Activated CD8-positive, alpha-beta T cell treated with anti-CD3 and anti-CD28 coated beads for 36 hours (primary cell): ENCODE measurements at places on chromosomes 11 and 22. TPM values are rescaled to one million over a fixed set of nuclear protein-coding genes. Genes with fewer than 3 reads are reported as not detected.

- no peak for DNase-seq
Measured at GRCh38 chr11:104763930-104764709, 134.1 kb downstream of the CASP12 start.

DNA sequence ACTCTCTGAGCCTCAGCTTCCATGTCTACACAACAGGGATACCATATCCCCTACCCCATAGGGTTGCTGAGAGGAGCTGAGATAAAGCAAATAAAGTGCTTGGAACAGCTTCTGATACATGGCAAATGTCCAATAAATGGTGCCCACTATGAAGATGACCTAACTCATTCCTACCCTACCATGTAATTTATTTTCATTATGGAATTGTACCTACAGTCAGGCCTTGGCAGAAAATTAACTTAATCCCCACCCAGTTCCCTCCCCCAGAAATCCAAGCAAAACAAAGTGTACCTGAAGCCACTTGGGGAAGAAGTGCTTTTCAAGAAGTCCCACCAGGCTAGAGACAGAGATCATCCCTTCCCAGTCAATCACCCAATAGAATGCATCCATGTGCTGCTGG is 10.8 kb downstream of the SRRD start:
- no peak for DNase-seq

DNA sequence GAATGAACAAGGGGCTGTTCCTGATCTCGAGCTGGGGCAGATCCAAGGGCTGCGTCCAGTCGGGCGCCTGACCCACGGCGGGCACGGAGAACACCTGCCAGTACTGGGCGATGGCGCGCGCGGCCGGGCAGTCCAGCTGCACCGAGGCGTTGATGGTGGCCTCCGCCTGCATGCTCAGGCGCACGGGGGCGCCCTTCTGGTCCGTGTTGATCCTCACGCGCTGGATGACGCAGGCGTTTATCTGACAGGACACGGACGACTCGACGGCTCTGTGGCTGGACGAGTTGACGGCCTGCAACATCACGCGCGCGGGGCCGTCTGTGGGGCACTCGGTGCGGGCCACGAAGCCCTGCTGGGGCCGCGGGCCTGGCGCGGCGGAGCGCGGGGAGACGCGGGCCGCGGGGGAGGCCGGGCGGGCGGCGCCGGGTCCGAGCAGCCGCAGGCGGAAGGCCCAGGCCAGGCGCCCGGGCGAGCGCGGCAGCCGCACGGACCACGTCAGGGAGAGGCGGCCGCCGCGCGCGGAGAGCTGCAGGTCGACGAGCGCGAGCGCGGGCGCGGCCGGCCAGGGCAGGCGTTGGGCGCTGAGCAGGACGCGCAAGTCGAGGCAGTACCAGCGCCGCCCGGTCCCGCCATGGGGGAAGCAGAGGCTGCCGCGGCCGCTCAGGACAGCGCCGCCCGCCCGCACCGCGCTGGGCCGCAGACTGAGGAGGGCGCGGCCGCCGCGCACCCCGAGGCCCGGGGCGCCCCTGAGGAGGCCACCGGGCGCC is 511 bp downstream of the PKDREJ start:
- peak; percentile 68 for DNase-seq

GRCh38 chr11:74460481-74461154 is 6.7 kb downstream of the KCNE3 start:
- DNase-seq = no peak

GRCh38 chr22:25942115-25942855 is 200.3 kb downstream of the MYO18B start:
- no peak for DNase-seq

GRCh38 chr11:107733518-107733917 is 21.7 kb upstream of the SLN start:
- no peak for DNase-seq

- DNase-seq = no peak
Measured at GRCh38 chr11:66230978-66231377, 37.5 kb upstream of the RAB1B start.

- no peak for DNase-seq
Measured at GRCh38 chr11:120546312-120547205, 35.0 kb downstream of the GRIK4 start.

DNA sequence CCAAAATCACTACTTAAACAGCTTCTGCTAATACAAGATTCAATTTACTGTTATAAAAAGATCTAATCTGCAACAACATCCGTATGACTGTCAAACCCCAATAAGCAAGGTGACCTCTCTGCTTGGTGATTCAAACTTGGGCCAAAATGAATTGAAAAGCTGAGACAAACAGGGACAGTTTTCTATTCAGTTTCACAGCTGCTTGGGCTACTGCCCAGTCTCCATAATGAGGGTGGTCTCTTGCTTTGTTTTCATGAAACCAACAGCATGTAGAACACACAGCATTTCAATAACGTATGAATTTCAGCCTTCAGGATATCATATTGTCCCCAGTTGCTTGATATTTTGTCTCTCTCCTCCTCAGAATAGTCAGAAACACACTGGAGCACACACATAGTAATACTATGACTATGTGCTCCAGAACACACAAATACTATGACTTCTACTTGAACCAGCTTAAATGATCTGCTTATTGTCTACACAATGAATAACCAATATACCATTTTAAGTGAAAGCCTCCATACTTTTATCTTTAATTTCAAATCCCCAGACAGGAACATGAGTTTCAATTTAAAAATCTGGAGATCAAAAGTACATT is 285.0 kb downstream of the TTC28 start:
- no peak for DNase-seq

DNA sequence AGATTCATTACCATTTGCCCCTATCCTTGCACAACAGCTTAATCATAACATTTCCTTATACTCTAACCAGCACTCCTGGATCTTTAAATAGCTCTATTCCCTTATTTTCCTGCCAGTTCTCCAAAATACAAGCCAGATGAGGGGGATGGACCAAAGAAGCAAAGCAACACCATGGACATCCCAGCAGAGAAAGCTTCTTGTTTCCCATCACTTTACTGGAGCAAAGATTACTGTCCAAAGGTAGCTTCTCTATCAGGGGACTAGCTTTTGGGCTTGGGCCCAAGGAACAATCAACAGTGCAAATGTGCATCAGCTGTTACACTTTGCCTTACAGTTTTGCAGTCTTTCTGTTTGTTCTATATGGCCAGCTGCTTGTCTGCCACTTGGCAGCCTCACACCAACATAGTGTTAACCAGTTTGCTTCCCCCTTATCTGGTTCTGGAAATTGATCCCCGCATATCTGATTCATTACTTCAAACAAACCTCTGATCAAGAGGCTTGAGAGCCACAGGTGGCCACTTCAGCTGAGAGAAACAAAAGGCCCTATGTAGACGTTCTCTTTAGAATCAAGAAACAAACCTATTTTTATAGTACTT is 814.3 kb downstream of the METTL15 start:
- no peak for DNase-seq

DNA sequence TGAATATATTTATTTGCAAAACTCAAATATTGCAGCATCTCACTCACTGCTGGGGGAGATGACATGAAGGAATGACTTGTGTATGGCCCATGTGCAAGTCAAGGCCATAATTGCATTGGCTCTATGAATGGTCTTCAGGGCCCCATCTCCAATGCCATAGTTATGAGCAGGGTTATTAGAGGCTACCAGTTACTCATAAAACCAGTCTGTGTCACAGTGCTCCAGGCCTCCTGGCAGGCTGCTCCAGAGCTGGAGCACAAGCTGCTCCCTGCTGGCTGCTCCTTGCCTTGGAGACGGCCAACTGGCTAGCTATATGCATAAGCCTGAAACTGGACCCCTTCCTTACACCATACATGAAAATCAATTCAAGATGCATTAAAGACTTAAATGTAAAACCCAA is 145.7 kb downstream of the TRPC6 start:
- no peak for DNase-seq

GRCh38 chr22:26174280-26174679 is 5.0 kb downstream of the SEZ6L start:
- no peak for DNase-seq

DNA sequence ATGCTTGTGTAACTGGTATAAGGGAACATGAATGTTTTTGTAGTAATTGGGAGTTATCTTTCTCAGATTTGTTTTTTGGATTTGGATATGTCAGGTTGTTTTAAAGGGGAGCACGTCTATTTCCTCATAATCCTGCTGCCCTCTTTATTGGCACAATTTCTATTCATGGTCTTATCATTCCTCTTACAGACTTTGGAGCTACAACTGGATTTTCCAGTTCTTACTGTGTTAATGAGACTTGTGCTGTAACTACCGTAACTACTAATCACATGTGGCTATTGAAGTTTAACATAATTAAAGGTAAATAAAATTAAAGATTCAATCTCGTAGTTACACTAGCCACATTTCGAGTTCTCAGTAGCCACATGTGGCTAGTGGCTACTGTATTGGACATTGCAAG is 1.9 kb downstream of the FDX1 start:
- no peak for DNase-seq

- no peak for DNase-seq
Measured at GRCh38 chr22:45200860-45201511, 37.3 kb downstream of the NUP50 start.

GRCh38 chr11:115984228-115984627 is 480.0 kb upstream of the CADM1 start:
- DNase-seq = no peak

- DNase-seq = peak; percentile 5
Measured at GRCh38 chr11:110908401-110909105, 196.3 kb upstream of the ARHGAP20 start.

GRCh38 chr11:130003717-130004001 is 1.0 kb upstream of the PRDM10 start:
- DNase-seq = no peak

- DNase-seq = no peak
Measured at GRCh38 chr11:48054994-48055291, 74.6 kb downstream of the PTPRJ start.

GRCh38 chr22:42794551-42795510 is 62.2 kb downstream of the ARFGAP3 start:
- DNase-seq = no peak

DNA sequence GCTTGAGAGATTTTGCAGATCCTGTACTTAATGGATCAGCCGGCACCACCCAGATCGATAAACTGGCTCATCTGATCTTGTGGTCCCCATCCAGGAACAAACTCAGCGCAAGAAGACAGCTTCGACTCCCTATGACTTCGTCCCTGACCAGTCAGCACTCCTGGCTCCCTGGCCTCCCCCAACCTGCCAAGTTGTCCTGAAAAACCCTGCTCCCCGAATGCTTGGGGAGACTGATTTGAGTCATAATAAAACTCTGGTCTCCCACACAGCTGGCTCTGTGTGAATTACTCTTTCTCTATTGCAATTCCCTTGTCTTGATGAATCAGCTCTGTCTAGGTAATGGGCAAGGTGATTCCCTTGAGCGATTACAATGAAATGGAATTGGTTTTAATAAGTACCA is 29.5 kb downstream of the OR2AG2 start:
- peak; percentile 32 for DNase-seq

DNA sequence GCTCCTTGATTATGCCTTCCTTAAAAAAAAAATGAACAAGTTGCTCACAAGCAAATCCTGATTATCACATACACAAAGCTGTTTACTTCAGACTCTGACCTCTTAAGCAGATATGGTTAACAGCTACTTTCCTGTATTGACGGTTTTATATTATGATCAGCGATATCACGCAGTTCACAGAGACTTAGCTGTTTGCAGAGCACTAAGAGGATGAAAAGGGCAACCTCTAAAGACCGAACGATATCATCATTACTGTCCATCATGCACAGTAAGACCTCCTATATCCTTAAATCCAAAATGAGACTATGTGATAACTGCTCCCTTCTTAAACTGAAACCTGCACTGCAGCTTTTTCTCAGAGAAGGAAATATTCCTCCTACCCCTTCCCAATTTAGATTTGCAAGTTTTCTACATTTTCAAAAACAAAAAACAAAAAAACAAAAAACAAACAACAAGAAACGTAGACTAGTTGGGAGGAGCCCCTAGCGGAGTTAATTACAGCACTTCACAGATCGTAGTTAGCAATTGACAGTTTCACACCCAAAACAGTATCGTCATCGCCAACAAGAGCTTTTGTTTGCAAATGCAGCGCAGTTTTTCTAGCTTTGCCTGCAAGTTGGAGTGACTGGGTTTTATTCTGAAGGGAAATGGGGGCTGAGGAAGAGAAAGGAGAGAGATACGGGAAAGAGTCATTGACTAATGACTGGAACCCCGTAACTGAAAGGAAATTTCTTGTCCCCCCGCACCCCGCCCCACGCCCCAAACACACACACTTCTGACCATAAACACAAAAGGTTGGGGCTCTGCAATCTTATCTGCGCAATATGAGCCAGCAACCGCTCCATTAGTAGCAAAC is 1.2 kb downstream of the DDX6 start:
- DNase-seq = no peak

DNA sequence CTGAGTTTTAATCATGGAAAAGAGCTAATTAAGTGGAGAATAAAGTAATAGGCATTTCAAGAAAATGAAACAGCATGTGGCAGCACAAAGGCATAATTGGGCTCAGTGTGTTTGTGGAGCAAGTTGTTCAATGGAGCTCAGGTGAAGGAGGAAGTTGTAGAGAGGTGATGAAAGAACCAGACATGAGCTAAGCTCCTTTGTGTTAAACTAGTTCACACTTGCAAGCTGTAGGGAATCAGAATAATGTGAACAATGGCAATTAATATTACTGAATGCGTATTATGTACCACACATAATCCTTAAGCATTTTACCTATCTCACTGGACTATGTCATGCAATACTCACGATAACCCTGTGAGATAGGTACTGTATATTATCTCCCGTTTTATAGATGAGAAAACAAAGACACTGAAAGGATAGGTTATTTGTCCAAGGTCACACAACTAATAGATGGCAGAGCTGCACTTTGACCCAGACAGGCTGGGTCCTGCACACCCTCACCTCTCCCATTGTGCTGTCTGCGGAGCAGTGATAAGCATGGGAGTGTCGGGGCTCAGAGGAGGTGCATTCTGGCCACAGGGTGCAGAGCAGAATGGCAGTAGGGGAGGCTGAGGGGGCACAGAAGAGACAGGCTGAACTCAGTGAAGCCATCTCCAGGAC is 8.9 kb downstream of the OLFML1 start:
- DNase-seq = no peak

Gene STARD10
- total RNA-seq = 8.6 TPM

Gene FERMT3
- total RNA-seq = 214 TPM

Gene MYOD1
- not detected for total RNA-seq

Gene TUBA8
- total RNA-seq = 0.85 TPM

Gene C11orf16
- total RNA-seq = not detected

Gene MRPL48
- 44.9 TPM for total RNA-seq

Gene OR52A1
- not detected for total RNA-seq

Gene E2F8
- 12.9 TPM for total RNA-seq

Gene NNMT
- total RNA-seq = not detected

Gene STIP1
- 396 TPM for total RNA-seq

Gene SMIM35
- 0.32 TPM for total RNA-seq

Gene HPS5
- 16.0 TPM for total RNA-seq

Gene LDHAL6A
- not detected for total RNA-seq

Gene PGA3
- not detected for total RNA-seq
